ENCODE measurements at places on chromosomes 5 and 9. TPM values are rescaled to one million over a fixed set of nuclear protein-coding genes. Genes with fewer than 3 reads are reported as not detected.

DNA sequence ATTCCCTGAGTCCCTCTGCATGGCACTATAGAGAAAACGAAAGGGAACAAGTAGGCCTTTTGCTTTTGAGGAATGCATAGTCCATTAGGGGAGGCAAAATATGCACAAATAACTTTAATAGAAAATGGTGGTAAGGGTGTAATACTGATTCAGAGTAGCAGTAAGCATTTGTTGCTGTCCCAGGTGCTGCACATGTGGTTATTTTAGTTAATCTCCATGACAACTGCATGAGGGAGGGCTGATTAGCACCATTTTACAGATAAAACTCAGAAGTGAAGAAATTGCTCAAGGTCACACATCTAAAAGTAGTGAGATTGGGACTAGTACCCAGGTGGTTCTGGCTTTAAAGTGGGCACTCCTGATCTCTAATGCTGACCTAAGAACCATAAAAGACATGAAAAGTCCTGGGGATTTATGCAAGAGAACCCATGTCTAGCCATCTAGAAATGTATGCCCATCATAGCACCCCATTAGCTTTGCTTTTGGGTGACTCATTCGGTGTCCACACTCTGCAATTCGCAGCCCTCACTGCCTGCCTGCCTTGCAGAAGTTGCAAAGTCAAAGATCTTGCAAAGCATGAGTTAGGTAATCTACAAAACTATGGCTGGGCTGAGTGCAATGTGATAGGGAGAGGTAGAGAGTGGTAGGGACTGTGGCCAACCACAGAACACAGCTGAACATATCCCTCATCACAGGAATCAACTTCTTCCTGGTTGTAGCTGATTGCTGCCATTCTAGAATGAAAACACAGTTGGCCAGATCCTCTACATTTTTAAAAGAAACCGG, 195.2 kb downstream of the PTTG1 start:
- no peak for DNase-seq

DNA sequence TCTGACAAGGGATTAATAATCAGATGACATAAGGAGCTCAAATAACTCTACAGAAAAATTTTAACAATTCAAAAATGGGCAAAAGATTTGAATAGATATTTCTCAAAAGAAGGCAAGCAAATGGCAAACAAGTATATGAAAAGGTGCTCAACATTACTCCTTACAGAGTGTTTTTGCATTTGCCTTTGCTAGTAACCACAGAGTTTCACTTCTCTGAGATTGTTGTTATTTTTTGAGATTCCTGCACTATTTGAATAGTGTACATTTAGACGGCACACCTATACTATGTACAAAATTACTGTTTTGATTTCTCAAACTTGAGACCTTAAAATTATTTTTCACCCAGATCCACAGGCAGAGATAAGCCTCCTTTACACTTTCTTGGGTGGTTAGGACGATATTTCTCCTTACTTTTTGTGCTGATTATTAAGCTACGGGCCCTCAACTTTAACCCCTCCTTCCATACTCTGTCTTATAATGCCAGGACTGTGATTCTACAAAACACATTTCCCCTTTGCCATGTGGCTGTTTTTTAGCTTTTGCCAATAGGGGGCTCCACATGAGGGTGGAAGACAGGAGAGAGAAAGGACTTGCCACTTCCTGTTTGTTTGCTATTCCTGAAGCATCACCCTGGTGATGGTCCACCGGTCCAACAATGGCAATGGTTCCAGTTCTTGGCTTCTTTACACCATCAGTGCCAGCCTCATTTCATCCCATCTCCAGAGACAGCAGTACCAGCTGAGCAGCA, 65.0 kb upstream of the DAP start:
- no peak for DNase-seq

DNA sequence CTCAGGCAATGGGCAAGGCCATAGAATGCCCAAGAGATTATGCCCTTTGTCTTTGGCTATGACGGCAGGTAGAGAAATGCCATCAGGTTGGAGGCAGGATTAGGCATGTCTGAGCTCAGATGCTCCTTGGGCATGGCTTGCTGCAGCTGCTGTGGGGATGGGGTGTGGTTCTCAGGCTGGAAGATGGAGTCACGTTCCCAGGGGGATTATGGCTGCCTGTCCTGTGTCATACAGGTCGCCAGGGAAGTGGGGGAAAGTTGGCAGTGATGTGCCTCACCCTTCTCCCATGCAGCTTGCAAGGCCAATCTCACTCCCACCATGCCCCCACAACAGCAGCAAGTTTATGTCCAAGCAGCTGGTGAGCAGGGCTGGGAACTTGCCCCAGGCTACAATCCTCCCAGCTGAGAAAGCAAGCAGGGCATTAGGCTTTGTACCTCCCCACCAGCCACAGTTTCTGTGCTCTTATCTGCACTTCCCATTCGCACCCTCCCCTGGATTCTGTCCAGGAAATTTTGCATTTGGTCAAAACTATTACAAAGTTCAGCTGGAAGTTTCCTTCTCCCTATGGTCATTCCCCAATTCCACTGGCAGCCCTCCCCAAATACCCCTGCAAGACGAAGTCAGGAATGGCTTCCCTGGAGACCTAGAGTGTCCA, 1788.0 kb upstream of the NUDT12 start:
- DNase-seq: no peak

- no peak for DNase-seq
These were observed 4.3 kb downstream of the GPX3 start for GRCh38 chr5:151024440-151025249.

DNA sequence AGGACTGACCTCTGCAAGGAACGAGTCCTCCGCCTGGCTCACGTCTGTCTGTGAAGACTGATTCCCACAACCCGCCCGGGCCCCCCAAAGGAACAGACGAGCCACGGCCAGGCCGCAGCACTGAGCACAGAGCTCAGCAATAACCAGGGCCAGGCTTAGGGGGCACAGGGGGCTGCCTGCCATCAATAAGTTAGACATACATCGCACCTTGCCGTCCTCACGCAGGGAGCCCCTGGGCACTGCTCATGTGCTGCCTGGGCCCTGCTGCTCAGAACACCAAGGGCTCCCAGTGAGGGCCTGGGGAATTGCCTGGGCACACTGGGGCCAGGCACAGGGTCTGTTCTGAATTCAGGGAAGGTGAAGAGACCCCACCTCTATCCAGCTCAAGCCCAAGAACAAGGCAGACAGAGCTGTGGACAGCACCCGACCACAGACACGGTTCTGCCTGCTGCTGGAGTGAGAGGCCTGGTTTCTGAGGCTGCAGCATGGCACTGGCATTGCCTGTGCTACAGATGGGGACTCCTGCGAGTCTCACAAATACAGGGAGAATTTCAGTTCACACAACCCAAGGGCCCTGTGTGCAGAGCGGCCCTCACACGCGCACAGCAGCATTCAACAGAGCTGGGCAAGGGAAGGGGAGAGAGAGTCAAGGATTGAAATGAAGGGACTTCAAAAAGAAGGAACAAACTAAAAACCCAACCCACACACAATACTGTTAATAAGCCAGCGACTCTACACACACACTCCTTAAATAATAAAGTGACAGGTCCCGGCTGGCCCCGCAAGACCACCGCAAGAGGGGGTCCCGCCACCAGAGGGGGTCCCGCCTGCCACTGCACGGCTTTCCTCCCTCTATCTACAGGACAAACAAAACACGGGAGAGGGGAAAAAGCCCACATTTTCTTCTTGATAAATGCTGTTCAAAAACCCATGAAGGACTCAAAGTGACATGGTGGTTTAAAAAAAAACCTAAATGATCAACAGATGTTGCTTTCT, 32.0 kb downstream of the PRRT1B start:
- no peak for DNase-seq

DNA sequence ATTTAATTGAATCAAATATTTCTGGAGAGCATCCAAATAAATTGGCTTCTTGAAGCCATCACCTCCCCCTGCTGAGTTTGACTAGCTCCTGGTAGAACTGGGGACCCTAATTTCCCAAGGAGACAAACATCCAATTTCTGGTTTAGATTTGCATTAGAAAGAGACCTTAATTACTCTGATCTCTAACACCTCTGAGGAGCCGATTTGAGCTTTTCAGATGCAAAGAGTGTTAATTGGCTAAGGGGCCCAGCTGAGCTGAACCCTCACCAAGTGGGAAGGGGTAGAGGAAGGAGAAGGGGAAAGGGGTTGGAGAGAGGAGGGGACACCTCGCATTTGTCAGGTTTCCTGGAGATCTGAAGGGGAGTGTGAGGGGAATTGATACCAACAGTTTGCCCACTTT, 145.4 kb upstream of the SHB start:
- no peak for DNase-seq

DNA sequence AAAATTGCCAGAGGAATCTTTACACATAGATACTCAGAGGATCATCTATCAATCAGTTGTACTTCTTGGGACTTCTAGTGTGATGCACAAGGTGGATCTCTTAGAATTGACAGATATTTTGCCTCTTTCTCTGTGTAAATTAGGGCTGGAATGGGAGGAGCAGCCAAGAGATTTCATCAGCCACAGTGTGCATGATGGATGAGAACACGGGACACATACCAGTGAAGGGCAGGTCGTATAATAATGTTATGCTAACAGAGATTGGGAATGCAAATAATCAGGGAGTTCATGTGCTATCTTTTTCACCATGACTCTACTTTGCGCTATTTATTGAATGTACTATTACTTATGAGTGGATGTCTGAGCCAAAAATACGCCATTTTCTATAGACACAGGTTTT, 43.3 kb upstream of the ISOC1 start:
- DNase-seq: no peak

The WDR38 gene
- not detected for total RNA-seq

- DNase-seq: no peak
These were observed 120.2 kb upstream of the DAB2 start for GRCh38 chr5:39544941-39545340.

DNA sequence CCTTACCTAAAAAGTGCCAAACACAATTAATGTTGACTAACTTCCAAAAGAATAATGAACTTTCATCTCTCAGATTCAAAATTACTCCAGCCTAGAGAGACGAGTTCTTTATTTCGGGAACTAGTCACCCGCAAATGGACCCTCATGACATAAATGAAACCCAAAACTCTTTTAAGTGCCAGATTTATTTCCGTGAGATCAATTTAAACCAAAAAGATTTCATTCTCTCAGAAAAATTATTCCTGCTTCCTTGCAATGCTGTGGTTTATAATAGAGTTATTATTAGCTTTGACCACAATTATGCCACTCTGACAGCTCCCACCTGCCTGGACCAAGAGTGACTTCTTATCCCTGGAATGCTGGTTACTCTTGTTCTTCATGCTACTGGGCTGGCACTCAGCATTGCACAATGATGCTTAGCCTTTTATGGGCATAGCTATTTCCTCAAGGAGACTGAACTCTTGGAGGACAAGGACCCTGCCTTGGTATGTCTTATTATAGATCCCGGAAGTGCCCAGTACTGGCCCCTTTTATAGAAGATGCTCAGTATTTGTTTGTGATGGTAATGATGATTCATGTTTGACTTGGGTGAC, 183.5 kb downstream of the SNX18 start:
- no peak for DNase-seq

DNA sequence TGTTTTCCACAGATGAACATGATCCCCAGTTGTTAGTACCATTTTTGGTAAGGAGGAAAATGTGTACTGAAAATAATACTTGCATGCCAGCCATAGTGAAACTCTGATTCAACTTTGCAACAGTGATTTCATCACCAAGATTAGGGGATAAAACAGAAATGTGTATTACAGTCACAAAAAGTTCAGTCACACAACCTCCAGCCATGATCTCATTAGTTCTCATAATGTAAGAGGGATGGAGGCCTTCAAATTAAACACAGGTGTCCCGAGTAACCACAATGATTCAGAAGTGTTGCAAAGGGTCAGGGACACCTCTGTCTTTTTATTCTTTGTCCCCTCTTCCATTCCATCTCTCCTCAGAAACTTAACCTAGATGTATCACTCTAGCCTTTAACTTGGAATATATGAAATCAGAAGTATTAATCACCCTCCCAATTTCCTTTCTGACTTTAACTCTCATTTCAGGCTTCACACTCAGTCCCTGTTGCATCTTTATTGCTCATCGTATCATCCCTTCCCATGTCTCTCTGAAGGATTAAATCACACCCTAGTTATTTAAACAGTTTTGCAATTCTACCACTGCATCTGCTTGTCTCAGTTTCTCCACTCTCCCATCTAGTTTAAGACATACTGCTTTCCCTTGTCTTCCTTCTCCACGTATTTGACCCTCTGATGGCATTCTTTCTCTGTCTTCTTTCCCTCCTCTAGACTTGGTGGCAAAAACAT, 291.2 kb downstream of the ADAMTS6 start:
- no peak for DNase-seq

- no peak for DNase-seq
These were observed 24.3 kb downstream of the FBXW2 start for GRCh38 chr9:120768886-120769285.

DNA sequence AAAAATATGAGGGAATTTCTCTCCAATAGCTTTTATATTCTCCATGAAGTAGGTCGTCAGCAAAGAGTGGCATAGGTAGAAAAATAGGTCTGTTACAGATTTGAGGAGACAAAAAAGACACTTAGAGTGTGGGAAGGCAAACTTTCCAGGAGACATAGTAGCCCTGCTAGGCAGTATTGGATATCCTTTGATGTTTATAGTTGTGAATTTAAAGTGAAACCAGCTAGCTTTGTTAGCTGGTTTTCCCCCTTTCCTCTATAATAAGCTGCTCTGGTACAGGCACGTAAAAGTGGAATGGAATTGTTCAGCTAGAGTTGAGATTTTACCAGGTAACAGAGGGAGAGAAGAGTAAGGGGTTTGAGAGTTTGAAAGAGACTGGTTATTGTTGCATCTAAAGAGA, 17.1 kb upstream of the APC start:
- no peak for DNase-seq

DNA sequence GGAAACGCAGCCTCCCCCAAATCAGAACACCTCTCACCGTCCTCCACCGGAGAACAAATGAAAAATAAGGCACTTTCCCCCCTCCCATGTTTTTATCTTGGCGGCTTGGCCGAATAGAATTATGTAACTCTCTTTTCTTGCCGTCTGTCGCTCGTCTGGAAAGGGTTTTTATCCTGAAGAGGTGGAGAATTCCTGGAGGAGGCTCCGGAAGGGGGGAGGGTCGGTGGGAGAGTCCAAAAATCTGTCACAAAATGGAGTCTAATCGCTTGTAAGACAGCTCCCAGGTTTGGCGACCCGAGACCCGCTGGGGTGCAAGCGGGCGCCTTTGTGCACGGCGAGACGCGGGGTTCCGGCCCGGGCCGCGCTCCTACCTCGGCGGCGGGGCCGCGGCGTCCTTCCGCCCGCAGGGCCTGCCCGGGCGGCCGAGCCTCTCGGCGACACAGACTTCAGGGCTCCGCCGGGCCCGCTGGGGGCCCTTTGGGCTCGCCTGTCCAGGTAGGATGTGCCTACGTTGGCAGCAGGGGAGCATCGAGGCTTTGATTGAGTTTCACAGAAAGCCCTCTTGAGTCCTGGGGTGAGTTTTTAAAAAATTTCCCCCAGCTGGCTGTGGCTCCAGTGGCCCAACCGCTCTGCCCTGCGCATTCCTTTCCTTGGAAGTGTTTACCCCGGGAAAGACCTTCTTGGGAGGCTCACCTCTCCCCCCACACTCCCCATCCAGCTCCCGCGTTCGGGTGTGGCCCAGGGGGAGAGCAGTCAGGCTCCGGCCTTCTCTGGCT, 5.0 kb downstream of the LMX1B start:
- no peak for DNase-seq

GRCh38 chr9:35646533-35647265, 4.0 kb downstream of the SIT1 start:
- DNase-seq: peak; percentile 95
